Hepatic stellate cell (primary cell): ENCODE measurements at places on chromosomes 6 and 20.
A peak's percentile ranks its signal among the peaks of the same experiment; 100 is the strongest.

DNA sequence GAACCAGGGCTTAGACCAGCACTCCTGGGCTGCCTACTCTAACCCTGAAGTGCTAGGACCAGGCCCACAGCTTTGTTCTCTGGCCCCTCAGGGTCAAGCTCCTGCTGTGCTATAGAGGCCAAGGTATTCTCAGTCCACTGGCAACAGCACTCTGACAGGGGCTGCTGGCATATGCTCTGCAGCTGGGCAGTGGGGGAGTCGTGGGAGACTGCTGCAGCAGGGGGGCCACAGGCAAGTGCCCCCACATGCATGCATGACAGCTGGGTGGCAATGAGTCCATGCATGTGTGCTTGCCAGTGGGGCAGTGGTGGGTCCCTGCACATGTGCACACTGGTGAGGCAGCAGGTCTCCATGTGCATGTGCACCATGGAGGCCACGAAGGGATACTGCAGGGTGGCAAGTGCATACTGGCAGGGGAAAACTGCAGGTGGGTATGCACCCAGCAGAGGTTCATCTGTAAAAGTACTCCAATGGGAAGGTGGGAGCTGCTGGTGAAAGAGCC, 364.9 kb upstream of the IRAK1BP1 start:
- DNase-seq, result no peak

GRCh38 chr6:4113649-4114048, 21.7 kb downstream of the ECI2 start:
- no peak for DNase-seq

DNA sequence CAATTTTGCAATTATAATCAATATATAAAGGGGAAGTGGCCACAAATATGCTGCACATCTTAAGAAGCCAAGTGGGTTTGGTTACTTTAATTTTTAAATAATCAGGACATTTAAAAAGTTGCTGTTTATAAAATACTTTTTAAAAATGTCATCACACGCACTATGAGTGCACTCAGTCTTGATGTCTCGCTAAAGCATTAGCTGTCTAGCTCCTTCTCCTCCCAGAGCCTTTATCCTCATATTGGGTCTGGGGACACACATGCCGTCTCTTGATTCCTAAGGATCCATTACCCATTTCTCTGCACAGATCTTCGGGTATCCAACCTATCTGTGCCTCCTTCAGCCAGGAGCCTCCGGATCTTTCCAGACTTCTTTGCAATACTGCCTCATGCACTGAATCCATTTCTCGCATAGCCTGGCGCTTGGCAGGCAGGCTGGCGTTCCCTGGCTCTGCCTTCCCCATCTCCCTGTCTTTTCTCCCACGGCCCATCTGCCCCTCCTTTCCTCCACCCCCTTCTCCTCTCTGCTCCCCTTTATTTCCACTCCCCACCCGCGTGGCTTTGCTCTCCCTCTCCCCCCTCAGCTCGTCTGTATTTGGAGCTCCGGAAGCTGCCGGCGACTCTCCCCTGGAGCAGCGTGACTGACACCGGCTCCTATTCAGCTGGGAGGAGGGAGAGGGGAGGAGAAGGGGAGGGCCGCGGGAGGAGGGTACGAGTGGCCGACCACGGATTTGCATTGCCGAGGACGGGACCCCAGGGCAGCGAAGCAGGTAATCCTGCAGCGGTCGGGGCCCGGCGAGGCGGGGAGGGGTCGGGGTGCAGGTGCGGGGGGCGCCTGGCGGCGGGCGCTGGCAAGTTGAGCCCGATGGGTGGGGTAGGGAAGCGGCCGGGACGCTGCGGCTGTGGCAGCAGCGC, at the start of gene CAP2:
CAP2 (plus strand) TSS at position 618 of the 914 bp plus-strand sequence. CDS start 27,961 bp downstream, outside the sequence.
- DNase-seq, result peak; percentile 82

GRCh38 chr6:75089921-75090320, 115.9 kb downstream of the COL12A1 start:
- DNase-seq, result no peak

GRCh38 chr20:64065974-64066343, 3.0 kb downstream of the TCEA2 start:
- peak; percentile 89 for DNase-seq

DNA sequence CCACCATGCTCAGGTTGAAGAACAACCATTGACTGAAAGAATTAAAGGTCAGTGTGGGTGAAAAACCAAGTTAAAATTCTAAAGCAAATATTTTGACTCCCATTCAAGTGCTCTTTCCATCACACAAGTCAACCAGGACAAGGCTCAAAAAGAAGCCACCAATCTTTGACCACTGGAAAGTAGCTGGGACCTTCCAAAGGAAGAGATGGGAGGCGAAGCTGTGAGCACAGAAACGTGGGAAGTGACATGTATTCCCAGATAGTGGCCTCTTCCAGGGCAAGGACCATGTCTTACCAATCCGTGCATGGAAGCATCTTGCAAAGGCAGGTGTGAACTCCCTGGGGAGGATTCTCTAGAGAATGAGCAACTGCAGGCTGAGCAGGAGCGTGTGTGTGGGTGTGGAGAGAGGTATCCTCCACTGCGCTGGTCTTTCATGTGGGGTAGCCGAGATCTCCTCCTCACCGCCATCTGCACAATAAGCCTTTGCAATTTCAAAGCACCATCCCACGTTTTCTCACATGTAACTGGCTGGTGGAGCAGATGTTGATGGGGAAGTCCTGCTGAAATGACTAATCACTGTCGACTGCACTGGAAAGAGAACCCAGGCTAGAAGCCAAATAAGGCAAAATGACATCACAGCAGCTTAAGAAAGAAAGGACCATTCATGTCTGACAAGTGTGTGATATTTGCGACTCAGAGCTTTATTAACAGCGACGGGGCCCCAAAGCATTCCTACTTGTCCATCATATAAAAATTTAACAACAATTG, 189.4 kb upstream of the RREB1 start:
- no peak for DNase-seq

DNA sequence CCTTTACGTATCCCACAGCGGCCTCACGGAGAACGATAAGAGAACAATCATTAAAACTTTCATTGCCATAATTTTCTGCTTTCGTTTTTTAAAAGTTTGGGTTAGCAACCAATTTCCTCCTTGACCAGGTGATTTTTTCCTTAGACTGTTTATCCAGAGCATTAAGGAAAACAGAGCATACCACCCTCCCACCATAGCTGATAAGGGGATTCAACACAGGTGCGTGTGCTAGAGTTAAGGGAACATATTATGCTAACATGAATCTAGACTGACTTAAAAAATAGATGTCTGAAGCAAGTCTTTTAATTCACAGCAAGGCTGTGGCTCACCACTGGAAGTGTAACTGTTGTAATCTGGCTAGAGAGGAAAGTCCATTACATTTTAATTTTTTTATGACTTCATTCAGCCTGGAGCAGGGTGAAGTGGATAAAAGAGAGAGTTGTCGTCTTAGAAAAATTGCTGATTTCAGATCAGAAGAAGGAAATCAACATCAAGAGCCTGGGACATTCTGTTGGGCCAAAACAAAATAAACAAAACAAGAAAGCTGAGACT, 5.5 kb upstream of the SLC22A2 start:
- no peak for DNase-seq

DNA sequence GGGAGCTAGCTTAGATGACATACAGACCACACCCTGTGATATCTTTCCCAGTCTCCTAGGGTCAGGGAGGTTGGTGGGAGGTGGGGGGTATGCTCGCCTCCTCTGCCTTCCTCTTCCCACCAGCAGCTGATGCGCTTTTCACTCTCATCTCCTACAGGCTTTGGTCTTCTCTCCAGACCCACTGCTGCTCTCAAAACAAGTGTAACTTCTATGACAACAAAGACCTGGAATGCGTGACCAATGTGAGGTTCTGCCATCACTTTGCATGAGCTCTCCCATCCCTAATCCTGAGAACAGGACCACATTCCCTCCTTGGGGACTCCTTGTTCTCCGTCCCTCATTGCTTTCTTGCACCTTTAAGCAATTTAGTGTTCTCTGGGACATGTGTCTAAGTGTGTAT, 2.7 kb downstream of the CTSA start:
- no peak for DNase-seq

GRCh38 chr20:2026514-2026913, 32.7 kb upstream of the PDYN start:
- no peak for DNase-seq

DNA sequence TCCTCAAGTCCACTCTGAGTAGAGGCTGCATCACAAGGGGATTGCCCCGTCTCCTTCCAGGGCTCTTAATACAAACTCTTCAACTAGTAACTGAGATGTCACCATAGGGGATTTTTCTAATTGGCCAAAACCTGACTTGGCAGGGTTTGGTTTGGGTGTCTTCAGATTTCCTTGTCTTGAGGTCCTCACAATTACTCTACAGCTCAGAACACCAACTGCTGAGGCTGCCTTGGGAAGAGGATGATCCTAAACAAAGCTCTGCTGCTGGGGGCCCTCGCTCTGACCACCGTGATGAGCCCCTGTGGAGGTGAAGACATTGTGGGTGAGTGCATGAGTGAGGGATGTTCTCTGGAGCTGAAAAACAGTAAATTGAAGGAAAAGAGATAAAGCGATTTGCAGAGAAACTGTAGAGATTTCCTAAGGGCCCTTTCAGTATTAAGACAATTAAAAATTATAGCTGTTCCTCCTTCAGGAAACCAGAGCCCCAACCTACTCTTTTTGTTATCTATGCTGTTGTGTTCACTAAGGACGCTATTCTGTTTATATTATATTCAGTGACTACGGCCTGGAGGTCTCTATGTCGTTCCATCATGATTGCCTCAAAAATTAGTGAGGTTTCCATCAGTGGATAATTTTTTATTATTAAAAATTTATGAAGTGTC, at the start of gene HLA-DQA1:
HLA-DQA1 (plus strand) TSS at position 188 of the 662 bp plus-strand sequence; CDS start at position 241, 53 bp downstream.
- no peak for DNase-seq

- no peak for DNase-seq
Observed at GRCh38 chr6:36373368-36374019, 14.0 kb downstream of the ETV7 start.

DNA sequence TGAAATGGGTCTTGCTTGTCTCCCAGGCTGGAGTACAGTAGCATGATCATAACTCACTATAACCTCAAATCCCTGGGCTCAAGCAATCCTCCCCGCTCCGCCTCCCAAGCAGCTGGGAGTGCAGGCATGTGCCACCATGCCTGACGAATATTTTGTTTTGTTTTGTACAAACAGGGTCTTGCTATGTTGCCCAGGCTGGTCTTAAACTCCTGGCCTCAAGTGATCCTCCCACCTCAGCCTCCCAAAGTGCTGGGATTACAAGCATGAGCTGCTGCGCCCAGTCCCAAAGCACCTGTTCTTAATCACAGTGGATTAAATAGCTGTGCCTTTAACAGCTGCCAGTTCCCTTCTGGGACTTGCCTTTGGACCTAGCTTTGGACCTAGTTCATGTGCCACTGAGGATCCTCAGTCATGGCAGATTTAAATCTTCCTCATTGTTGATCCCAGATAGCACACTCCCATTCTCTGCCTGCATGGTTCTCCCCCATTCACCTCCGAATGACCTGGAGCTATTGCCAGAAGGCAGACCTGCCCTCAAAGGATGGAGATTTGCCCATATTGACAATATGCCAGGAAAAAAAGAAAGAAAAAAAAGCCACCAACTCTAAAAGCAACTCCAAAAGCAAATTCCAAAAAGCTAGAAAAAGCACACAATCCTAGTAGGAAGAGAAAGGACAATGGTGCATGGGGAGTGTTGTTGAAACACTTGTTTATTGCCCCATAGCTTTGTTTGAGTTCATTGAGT, 10.6 kb downstream of the POFUT1 start:
- DNase-seq, result no peak

- no peak for DNase-seq
Observed at GRCh38 chr6:113330636-113330946, 526.6 kb upstream of the MARCKS start.

- no peak for DNase-seq
Observed at GRCh38 chr6:17842014-17842776, 135.5 kb upstream of the NUP153 start.

DNA sequence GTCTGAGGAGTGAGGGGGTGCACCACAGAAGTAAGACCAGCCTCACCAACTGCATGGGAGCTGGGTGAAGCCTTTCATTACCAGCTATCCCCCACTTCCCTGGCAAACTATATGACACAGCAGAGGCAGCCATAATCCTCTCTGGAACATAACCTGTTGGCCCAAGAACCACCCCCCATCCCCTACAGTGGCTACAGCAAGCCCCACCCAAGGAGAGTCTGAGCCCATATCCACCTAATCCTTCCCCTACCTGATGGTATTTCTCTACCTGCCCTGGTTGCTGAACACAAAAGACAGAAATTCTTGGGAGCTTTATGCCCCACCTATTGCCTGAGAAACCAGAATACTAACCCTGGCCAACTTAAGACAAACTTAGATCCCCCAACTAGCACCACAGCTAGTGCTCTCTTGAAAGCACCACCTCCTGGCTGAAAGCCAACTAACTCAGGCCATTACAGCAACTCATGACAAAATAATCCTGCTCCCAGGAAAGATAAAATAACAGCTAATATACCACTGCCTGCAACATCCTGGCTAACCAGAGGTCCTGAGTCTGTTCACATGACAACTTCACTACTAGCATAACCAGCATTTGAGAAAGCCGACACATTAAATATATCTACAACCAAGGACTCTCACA, 11.2 kb downstream of the RNGTT start:
- DNase-seq, result no peak

GRCh38 chr6:34072727-34073126, 73.2 kb downstream of the GRM4 start:
- DNase-seq, result no peak

DNA sequence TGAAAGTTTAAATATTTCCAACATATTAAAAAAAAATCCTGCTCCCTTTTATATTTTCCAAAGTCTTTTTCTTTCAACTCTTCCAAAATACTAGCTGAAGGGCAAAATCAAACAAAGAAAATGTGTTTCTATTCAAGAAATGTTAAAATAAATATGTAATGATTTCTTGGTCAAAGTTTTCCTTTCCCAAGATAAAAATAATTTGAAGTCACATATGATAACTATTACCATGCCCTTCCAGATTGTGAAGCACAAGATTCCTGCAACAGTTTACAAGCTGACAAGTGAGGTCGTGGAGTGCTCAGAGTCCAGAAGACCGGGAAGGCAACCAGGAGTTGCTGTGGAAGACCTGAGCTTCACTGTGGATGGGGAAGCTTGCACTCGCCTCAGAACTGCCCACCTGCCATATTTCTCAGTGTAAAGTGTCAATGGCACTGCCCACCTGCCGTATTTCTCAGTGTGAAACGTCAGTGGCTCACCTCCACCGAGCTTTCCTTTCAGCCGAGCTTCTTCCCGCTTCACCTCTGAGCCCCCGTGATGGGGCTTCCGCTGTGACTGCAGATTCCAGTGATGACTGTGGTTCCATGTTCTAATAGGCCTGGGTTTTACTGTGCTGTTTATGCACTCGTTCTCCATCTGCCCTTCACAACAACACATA, 160.5 kb downstream of the THBS2 start:
- DNase-seq, result no peak

DNA sequence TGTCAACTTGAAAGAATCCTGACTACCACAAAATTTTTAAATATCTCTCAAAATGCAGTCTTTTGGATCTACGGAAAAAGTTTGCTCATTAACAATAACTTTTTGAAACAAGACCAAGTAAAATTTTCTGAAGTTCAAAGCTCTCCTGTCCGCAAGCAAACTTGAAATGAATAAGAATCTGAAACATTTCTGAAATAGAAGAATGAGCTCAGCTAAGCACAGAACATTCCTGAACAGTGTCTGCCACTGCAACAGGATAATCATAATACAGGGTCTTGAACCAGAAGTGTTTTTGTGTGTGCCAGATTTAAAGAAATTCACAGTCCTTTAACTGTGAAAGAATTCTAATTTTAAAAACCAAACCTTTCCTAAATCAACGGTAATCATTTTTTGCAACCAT, 49.1 kb upstream of the TASP1 start:
- DNase-seq, result no peak

GRCh38 chr20:16397086-16397485, 176.2 kb downstream of the KIF16B start:
- no peak for DNase-seq

- DNase-seq, result no peak
Observed at GRCh38 chr6:74851596-74851995, 354.3 kb downstream of the COL12A1 start.

GRCh38 chr6:159788753-159789376, 537 bp downstream of the TCP1 start:
- peak; percentile 47 for DNase-seq
